ENCODE measurements at places on chromosomes 1 and 21. TPM values are rescaled to one million over a fixed set of nuclear protein-coding genes. Genes with fewer than 3 reads are reported as not detected.
A peak's percentile ranks its signal among the peaks of the same experiment; 100 is the strongest.

GRCh38 chr1:4960782-4961475 is 306.5 kb downstream of the AJAP1 start:
- DNase-seq: no peak

- DNase-seq: peak; percentile 65
Observed at GRCh38 chr21:43884012-43884860, 19.2 kb downstream of the AGPAT3 start.

GRCh38 chr21:46317710-46318463 is 5.8 kb downstream of the C21orf58 start:
- DNase-seq: no peak

SELE gene
- total RNA-seq: not detected

GORAB gene
- total RNA-seq: 12.8 TPM

GRCh38 chr1:36384542-36385409 is 948 bp downstream of the STK40 start:
- peak; percentile 85 for DNase-seq

DNA sequence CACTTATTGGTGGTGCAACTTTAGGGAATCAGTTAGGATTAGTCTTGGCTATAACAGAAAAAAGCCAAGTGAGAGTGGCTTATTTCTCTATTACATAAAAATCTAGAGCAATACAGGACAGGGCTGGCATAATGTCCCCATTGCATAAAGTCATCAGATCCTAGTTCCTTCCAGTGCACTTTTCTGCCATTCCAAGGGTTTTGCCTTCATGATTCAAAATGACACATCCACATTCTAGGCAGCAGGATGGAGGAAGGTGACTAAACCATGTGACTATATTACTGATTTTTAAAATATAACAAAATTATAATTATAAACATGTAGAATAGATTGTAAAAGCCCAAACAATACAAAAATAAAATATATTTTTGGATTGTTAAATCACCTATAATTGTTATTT is 18.8 kb downstream of the JUN start:
- no peak for DNase-seq

DNA sequence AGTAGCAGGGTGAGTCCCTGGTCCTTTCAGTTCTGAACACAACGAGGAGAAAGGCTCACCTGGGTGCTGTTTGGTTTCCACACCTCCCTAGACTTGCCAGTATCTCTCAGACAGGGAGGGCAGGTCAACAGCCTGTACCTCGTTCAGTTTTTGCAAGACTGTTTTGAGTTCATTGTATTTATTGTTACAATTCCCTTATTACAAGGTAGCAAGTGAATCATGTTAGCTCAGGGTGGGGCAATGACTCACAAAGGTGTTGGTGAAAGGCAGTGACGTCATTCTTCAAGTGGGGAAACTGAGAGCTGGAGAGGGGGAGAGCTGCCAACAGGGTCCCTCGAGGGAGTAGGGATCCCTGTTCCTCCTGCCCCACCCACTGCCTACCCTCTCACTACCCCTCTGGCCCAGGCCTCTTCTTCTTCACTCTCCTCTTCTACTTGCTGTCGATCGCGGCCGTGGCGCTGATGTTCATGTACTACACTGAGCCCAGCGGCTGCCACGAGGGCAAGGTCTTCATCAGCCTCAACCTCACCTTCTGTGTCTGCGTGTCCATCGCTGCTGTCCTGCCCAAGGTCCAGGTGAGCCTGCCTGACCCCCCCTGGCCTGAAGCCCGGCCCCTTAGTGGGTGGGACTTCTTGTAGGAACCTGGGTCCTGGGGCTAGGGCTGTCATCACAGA is 13.4 kb downstream of the SERINC2 start:
- no peak for DNase-seq

ERICH3 gene
- not detected for total RNA-seq

DNA sequence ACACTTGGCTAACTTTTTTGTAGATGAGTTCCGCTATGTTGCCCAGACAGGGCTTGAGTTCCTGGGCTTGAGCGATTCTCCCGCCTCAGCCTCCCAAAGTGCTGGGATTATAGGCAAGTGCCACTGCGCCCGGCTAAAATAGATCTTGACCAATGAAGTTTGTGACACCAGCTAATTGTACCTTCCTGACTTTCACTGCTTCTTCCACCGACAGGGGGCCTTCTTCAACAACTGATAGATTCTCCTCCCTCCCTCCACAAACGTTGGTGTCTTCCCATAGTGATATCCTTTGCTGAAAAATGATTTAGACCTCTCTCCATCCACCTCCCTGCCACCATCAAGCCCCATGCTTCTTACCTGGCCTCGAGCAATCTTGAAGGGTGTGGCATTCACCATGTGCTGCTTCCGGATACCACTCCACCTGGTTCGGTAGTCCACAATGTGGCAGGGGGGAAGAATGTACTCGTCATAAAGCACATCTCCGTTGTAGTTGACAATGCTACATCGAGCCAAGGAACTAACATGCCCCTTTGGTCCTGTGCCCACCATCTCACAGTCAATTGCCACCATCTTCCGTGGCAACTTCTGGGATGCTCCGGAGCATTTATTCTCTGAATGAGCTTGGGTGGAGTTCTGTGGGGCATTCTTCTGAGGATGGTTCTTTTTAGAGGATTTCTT is 1.6 kb upstream of the METTL25B start:
- peak; percentile 89 for DNase-seq

STUM gene
- not detected for total RNA-seq

LPAR3 gene
- total RNA-seq: 0.21 TPM

TRIM45 gene
- total RNA-seq: 0.62 TPM

- DNase-seq: no peak
Observed at GRCh38 chr1:25765923-25766589, 33.9 kb upstream of the SELENON start.

- no peak for DNase-seq
Observed at GRCh38 chr21:34994766-34995631, 54.1 kb downstream of the RUNX1 start.

CAMK2N1 gene
- 1.8 TPM for total RNA-seq

GRCh38 chr1:106222403-106222802 is 834.1 kb upstream of the PRMT6 start:
- DNase-seq: no peak

- DNase-seq: no peak
Observed at GRCh38 chr1:202010180-202011015, at the start of gene ELF3. TSS of gene ELF3 (plus strand) at chr1:202010587. CDS start at chr1:202011137, 550 bp downstream.

DNA sequence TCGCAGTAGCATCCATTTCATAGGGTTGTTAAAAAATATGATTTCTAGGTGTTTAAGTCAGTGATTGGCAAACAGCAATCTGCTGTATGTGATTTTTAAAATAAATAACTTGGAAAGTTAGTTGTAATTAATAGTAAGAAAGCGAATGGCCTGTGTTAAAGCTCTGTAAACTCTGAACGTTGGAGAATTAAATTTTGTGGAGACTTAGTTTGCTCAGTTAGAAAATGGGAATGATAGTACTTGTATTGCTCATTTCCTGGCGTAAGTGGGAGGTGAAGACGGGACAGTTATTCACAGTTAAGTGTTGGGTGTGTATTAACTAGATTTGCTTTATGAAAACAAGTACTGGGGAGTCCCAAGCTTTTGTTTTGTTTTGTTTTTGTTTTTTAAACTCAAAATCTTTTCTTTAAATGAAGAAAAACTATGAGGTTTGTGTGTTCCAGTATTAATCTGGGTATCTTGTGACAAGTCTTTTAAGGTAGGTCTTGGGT is 995 bp downstream of the CACYBP start:
- no peak for DNase-seq

- DNase-seq: peak; percentile 90
Observed at GRCh38 chr1:12434174-12434573, 183.8 kb downstream of the DHRS3 start.

DNA sequence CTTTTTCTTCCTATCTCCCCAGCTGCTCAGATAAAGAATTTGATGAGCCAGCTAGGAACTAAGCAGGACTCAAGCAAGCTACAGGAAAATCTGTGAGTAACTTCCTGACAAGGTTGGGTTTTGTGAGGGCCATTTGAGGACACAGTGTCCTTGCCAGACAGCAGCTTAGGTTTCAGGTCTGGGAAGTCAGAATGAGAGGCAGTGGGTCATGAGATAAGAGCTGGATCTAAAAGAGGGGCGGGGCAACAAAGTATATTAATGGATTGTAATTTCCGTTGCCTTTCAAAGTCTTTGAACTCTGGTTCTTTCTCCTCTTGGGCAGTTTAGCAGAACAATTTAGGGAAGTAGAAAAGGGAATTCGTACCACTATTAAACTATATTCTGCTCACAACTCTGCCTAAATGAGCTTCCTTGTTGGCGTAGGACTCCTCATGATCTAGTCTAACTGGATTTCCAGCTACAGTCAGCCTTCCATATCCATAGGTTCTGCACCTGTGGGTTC is 16.6 kb downstream of the STX12 start:
- DNase-seq: no peak

DNA sequence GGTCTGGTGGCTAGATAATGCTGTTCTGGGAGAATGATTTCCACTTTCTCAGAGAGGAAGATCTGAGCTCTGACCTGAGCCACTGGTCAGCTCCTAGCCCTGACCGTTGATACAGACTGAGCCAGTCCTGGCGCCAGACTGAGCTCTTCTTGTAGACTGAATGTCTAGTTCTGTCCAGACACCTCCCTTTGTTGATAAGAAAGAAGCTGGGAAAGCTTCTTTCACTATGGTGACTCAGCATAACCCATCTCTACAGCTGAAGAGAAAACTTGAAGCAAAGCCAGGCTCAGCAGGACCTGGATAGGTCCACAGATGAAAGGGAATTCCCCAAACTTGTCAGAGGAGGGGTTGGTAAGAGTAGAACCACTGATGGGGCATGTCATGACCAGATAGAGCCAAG is 9.9 kb upstream of the TRABD2B start:
- DNase-seq: no peak

IFT25 gene
- total RNA-seq: 55.8 TPM

SMIM11 gene
- total RNA-seq: 23.7 TPM

DNA sequence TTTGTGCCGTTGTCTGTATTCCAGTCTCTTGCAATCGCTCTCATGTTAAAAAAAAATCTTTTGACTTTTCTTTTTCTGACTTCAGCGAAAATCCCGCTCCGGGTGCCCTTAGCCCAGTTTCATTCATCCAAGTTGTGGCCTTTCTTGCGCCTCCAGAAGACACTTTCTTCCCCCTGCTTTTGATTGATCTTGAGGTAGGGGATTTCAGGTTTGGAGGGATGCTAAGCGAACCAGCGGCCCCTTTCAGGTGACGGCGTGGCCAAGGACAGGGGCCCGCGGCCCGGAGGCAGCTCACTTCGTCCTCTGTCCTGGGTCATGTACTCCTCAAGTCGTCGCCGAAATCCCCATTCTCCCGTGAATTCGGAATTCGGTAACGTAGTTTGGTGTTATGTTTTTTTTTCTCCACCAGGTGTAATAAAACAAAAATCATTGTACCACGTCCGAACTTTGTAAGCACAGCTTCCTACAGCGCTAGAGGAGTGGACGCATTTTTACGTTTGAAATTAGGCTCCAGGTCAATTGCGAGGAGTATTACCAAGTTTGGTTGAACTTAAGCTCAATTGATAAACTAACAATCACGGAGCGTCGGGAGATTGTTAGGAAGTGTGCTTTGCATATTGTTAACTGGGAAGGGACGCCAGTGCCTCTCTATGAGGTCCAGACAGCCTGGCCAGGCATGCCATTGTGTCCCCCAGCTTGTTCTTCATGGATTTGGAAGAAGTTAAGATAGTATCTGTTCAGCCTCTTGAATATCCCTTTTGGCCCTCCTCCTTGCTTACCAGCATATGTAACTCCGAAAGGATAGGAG is 1.1 kb downstream of the MRPS6 start:
- DNase-seq: peak; percentile 77

GRCh38 chr1:21937372-21938121 is 437 bp upstream of the HSPG2 start:
- peak; percentile 89 for DNase-seq

VSIG8 gene
- total RNA-seq: not detected

PPFIA4 gene
- 35.1 TPM for total RNA-seq

DNA sequence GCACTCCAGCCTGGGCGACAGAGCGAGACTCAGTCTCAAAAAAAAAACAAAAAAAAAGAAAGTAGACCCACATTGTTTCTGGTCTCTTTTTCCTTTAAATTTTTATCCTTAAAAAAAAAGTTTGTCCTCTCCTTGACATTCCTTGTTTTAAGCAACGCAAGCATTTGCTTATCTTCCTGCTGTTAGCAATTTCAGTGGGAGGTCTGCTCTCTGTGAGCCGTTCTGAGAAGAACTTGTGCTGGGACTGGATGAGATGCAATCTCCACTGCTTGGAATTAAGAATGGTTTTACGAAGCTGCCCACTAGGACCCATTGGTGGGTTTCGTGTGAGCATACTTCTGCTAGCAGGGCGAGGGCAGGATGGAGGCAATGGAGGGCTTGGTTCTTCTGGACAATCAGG is 225.1 kb upstream of the TMEM51 start:
- no peak for DNase-seq

DNA sequence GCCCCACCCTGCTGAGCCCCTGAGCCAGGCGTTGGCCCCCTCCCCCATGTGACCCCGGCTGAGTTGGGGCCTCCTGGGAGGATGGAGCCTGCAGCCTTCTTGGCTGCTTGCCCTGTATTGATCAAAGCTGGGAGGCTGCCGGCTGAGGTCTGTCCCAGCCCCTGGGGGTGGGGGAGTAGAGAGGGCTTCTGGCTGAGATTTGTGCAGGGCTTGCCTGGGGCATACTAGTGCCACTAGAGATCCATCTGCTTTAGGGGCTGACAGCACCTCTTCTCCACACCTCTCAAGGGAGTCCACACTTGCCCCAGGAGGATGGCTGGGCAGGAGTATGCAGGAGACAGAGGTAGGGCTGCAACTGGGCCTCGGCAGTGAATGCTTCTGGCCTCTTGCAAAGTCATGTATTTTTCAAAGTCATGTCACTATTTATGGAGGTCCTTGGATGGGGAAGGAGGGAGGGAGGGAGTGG is 53.6 kb upstream of the SSBP3 start:
- DNase-seq: peak; percentile 55

TTLL7 gene
- 0.58 TPM for total RNA-seq

GRCh38 chr1:116770625-116771024 is 16.4 kb downstream of the CD2 start:
- peak; percentile 79 for DNase-seq

DNA sequence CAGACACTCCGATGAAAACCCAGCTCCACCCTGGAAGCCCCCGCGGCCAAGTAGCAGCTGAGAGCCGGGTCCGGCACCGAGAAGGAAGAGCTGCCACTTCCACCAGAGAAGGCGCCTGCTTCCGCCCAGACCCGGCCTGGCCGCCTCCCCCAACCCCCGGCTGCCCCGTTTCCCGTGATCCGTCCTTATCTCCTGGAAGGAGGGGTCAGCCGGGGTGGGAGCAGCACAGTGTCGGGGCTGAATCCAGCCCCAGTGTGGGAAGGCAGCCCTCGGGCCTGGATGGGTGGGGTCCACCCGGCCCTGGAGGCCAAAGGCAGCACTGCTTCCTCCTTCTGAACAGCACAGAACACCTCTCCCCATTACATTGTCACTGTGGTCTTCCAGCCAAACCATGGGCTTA is 69.4 kb downstream of the MEGF6 start:
- no peak for DNase-seq

GRCh38 chr1:99811075-99811474 is 39.1 kb upstream of the AGL start:
- DNase-seq: no peak

CLDN19 gene
- not detected for total RNA-seq

DNA sequence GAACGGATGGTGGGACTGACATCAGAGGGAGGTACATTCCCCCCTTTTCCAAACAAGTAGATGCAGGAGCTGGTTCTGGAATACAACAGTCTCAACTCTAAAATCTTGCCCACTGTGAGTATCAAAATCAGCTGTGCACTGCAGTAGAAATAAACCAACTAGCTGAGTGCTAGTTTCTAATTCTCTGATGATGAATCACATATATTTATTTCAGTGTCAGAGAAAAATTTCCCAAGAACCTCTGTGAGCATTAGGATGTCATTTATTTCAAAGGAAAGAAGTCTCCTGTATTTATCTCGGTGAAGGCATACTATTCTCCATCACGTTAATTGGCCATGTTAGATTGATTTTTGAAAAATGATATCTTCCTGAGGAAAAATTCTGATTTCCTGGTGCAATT is 67.1 kb downstream of the LHX9 start:
- no peak for DNase-seq

All from activated CD4-positive, alpha-beta T cell treated with anti-CD3 and anti-CD28 coated beads, Interleukin-2, amount 10 ng/mL, durations not matched to agents 24 days and 14 days (primary cell).